ENCODE measurements at places on chromosomes 6 and 20.

- DNase-seq = no peak
Measured at GRCh38 chr20:44776980-44777379, 31.3 kb downstream of the KCNK15 start.

- no peak for DNase-seq
Measured at GRCh38 chr6:24009319-24009718, 116.7 kb upstream of the NRSN1 start.

- DNase-seq = no peak
Measured at GRCh38 chr6:5115168-5115567, 30.0 kb downstream of the PPP1R3G start.

DNA sequence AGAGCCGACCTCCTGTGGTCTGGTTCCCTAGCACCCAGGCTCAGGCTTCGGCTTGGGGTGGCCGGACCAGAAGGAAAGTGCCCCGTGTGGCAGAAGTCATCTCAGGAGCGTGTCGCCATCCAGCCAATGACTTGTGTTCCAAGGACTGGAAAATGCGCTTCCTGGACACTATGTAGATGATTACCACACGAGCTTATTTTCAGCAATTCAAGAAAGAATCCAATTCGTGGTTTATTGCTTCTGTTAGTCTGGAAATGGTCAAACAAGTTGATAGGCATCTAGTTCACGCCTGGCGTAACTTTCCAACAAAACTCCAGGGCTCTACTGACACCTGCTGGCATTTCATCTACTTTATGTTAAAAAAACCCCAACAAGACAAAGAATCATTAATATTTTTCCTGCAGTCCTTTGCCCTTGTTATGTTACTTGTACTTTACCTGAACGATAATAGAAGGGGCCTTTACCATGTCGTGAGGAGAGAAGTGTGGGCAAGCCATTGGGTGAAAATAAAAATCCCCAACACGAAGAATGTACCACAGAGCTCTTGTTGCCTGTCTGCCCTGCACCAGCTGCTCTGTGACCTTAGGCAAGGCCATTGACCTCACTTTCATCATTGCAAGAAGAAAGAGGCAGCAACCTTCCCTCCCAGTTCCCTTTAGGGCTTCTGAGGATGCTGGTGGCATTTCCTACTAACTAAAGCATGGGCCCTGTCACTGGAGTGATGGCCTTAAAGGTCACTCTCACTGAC is 154.7 kb upstream of the LAMP5 start:
- DNase-seq = no peak

DNA sequence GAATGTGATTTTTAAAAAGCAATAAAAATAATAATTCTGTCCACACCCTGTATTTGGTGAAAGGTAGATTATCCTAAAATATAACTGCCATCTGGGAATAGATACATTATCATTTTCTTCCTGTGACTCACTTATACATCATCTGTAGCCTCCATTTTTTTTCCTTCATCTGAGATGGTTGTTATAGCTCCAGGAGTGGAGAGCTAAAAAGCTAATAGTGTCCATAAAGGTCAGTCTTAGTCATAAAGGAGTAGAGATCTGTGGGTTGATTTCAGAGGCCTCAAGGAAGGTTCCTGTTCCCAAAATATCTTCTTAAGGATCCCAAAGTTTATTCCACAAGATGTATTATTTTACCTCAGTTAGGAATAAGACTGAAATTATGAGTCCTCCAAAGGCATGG is 41.1 kb downstream of the FBXO5 start:
- DNase-seq = no peak

- DNase-seq = no peak
Measured at GRCh38 chr6:158303210-158303731, 9.0 kb upstream of the TULP4 start.

Data from GDM1 (cell line).